ENCODE measurements at places on chromosomes 12 and 14.
A peak's percentile ranks its signal among the peaks of the same experiment; 100 is the strongest.

GRCh38 chr12:91078501-91078900 is 20.7 kb upstream of the KERA start:
- DNase-seq = no peak

- DNase-seq = peak; percentile 83
Observed at GRCh38 chr12:15701631-15702156, 87.5 kb downstream of the EPS8 start.

DNA sequence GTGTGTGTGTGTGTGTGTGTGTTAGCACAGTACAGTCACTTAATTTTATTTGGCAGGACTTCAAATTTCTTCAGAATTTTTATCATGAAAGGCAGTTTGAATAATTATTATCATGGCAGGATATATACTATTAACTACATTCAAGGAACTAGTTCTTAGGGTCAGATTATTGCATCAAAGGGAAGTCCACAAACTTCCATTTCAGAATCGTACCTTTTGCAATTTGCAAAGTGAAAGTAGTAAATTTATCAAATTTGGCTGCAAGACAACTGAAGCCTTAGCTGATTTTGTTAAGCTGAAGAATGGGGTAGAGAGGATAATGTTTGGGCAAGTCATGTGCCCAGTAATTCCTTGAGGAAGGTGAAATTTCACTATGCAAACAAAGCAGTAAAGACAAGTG is 68.2 kb downstream of the PLEKHG7 start:
- DNase-seq = no peak

DNA sequence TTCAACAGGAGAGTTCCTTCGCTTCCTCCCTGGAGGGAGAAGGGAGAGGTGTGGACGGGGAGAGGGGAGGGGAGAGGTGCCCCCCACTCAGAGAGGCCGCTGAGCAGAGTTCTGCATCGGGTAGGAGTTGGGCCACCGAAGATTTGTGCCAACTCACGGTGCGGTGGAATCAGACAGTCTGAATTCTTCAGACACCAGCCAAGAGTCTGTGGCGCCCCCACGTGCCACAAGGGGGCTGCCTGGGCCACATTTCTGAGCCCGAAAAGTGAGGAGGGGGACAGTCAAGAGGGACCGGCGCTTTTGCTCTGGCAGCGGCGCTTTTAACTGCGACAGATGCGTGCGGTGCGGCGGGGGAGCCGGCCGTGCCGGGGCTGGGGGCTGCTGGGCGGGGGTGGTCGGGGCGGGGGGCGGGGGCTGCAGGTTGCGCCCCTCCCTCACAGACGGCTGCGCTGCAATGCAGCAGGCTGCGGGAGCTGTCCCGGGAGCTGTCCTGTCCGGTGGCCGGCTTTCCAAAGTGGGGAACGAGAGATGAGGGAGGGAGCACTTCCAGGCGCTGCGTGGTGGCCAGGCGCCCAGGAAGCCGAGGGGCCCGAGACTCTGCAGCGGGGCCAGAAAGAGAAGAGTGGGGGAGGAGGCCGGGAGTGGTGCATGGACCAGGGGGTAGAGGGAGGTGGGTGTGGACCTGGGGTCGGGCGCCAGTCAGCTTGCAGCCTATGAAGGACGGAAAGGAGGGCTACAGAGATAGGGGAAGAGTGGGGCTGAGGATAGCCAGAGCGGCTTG is 975 bp upstream of the RTL1 start:
- no peak for DNase-seq

DNA sequence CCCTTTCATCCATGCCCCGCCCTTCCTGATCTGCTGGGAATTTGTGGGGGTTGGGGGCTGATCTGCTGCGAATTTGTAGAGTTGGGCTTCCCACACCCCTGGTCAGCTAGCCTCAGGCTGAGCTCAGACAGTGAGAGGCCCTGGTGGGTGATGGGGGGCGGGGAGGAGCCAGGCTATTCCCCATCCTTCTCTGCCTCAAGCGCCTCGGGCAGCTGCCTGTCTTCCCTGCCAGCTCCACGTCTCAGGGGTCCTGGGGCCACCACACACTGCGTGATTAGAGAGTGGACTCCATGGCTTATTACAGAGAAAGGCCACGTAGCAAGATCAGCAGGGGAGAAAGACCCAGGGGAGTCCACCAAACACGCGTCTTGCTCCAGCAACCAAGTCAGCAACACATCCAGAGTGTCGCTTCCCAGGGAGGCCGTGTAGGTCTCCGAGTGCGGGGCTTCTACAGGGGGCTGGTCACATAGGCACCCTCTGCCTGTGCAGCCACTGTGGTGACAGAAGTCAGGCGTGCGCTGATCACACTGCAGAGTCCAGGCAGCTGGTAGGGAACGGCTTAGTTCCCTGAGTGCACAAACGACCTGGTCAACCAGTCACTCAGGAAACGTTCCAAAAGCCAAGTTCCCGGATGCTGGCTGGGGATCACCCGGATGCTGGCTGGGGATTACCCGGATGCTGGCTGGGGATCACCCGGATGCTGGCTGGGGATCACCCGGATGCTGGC is 254.4 kb upstream of the SFSWAP start:
- no peak for DNase-seq

GRCh38 chr12:50933459-50934124 is 18.8 kb upstream of the HIGD1C start:
- no peak for DNase-seq

DNA sequence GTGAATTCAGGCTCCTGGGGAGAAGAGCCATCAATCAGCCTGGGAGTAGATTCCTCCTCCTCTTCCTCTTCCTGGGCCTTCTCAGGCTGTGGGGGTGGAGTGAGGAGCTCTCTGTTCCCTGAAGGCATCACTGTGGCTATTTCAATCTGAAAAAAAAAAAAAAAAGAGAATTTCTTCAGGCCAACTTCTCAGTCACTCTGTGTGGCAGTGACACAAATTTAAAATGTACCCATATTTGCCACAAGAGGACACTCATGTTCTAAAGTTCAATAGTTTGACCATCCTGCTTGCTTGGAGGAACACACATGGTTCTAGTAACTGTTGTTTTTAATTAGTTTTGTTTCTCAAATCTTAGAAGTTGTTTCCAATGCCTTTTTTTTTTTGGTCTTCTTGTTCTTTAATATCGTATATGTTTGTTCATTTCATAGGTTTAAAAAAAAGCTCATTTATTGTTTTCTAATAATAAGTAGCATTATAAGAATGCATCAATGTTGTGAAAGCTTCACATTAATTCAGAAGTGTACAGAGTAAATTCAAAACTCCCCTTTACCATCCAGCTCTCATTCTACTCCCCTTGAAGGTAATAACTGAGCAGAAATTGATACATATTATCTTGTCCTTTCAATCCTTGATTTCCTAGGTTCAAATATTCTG is 23.3 kb upstream of the CCER1 start:
- peak; percentile 85 for DNase-seq

DNA sequence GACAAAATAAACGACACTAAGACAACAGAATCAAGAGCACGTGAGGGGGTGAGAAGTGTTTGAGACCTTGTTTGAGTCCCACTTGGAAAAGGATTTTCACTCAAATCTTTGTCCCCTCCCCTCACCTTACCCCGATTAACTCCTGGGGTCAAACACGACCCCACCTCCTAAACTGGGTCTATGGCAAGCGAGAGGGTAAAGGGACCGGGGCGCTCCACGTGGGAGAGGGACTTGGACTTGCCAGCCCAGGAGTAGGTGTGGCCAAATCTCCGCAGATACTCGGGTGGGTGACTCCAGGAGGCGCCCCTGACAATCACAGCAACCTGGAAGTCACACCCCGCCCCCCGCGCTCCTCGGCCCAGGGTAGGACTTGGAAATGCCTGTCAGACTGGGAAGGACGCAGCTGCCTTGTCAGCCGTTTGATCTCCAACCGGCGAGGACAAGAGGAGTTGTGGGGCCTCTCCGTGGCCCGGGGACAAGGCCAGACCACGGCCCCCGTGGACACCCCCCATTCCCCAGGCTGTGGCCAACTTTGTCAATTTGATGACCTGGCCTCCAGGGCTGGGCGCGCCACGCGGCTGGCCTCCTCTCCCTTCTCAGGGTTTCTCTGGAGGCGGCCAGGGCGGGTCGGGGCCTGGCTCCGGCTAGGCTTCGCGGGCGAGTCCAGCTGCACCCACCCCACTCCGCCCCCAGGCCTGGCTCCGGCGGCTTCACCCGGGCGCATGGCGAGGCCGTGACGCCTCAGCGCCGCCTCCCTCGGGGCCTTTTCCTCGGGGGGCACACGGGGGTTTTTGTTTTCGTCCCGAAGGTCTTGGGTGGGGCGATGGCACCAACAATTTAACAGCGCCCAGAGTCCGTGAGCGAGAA is 1.1 kb upstream of the BCL11B start:
- peak; percentile 3 for DNase-seq

GRCh38 chr12:8081251-8081920 is 688 bp upstream of the NECAP1 start:
- DNase-seq = peak; percentile 3

- DNase-seq = peak; percentile 37
Observed at GRCh38 chr12:47802312-47802711, 17.4 kb downstream of the HDAC7 start.

- no peak for DNase-seq
Observed at GRCh38 chr12:124458220-124458991, 109.0 kb downstream of the NCOR2 start.

DNA sequence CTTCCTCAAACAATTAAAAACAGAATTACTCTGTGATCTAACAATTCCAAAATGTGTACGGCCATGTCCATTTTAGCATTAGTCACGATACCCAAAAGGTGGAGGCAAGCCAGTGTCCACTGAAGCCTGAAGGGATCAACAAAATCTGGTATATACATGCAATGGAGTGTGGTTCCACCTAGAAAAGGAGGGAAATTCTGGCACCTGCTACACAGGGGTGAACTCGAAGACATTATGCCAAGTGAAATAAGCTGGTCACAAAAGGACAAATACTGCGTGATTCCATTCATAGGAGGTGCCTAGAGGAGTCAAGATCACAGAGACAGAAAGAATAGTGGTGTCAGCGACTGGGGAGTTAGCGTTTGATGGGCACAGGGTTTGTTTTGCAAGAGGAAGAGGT is 331.4 kb downstream of the MED13L start:
- no peak for DNase-seq

- no peak for DNase-seq
Observed at GRCh38 chr12:130119241-130119861, 42.9 kb upstream of the FZD10 start.

- DNase-seq = no peak
Observed at GRCh38 chr12:128980623-128981022, 127.3 kb downstream of the GLT1D1 start.

GRCh38 chr12:117209626-117210025 is 19.4 kb upstream of the FBXO21 start:
- no peak for DNase-seq

DNA sequence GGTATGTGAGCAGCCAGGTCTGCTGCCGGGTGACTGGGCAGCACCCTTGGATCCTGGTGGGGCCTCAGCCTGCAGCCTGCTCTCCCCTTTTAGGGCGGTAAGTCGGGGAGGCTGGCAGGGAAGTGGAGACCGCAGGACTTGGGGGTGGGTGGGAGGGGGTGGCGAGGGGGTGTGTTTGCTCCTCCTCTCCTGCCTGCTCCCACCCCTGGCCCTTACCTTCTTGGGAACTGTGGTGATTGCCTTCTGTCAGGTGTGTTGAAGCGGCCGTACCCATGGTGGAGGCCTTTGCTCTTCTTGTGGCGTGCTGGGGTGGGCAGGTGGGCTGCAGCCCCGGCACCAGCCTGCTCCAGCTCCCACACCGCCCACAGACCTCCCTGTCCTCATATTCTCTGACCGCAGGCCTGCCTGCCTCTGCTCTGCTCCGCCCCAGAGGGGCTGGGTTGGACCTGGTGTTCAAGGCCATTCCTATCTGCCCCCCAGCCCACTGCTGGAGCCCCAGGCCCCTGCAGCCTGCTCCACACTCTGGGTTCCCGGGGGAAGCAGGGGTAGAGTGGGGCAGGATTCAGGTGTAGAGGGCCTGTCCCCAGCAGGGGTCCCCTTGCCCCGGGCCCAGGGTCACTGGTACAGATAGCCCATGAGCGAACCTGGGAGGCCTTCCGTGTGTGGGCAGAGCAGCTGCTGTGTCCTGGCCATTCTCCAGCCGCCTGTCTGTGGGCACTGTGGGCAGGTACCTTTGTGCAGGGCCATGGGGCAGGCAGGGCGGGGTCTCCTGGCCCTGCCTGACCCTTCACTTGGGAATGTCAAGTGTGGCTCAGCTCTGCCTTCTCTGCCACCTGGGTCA is 5.2 kb downstream of the TEDC1 start:
- no peak for DNase-seq

DNA sequence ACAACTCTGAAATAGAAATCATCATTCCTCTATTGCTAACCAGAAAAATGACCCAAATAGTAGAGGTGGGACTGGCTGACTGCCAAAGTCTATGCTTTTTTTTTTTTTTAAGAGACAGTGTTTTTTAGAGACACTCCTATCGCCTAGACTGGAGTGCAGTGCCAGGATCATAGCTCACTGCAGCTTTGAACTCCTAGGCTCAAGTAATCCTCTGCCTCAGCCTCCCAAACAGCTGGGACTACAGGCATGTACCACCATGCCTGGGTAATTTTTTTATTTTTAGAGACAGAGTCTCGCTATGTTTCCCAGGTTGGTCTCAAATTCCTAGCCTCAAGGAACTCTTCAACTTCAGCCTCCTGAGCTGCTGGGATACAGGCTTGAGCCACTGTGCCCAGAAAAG is 19.2 kb downstream of the NR2C1 start:
- DNase-seq = no peak

DNA sequence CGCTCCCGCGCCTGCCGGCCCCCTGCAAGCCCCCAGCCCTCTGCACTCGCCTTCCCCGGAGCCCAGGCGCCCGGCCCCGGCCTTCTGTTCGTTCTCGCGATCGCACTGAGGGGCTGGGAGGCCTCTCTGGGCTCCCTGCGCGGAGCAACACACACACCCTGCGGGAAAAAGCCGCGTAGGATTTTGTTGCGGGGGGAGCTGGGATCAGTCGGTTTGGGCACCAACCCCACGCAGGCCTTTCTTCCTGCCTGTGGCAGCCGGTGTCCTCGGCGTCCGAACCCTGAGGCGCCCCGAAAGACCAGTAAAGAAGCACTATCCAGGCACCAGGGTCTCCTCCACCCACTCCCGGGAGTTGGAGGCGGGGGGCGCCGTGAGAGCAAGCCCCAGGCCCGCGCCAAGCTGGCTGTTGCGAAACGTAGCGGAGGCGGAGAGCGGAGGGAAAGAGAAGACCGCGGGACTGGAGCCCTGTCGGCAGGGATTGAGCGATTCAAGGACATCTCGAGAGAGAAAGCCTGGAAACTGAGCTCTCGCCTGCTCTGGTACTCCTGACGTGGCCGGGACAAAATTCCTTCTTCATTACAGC is 1.9 kb upstream of the HOXC5 start:
- DNase-seq = no peak

- DNase-seq = no peak
Observed at GRCh38 chr14:70716958-70717357, 75.2 kb downstream of the TTC9 start.

GRCh38 chr12:105100998-105101397 is 6.5 kb upstream of the WASHC4 start:
- DNase-seq = peak; percentile 39

- DNase-seq = no peak
Observed at GRCh38 chr12:13790317-13790716, 191.1 kb downstream of the GRIN2B start.

DNA sequence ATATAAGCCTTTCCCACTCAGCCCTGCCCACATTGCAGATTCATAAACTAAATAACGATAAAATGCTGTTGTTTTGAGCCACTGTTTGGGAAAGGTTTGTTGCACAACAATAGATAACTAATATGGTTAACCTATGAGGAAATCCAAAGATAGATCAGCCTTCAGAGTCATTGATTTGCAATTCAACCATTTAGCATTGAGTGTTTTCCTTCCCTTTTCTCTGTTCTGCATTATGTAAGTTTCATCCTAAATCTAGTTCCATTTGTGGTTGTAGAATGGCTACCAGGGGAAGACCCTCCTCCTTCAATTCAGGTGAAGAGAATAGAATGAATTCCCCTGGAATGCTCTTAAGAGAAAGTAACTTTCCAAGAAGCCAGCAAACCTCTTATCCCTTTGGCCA is 19.6 kb downstream of the TC2N start:
- DNase-seq = no peak

All from EH (cell line).